ENCODE measurements at places on chromosomes 1 and 21. TPM values are rescaled to one million over a fixed set of nuclear protein-coding genes. Genes with fewer than 3 reads are reported as not detected.

Gene KIAA1614
- polyA plus RNA-seq: 0.03 TPM

Gene S100A12
- polyA plus RNA-seq: 5.2 TPM

Gene CFHR5
- polyA plus RNA-seq: not detected

Gene MPL
- not detected for polyA plus RNA-seq

Gene TRABD2B
- polyA plus RNA-seq: not detected

Gene OR2T29
- polyA plus RNA-seq: not detected

Gene PRAMEF17
- not detected for polyA plus RNA-seq

Gene CRP
- not detected for polyA plus RNA-seq

Gene KCNAB2
- 15.1 TPM for polyA plus RNA-seq

Gene USH2A
- not detected for polyA plus RNA-seq

Gene PLA2G4A
- not detected for polyA plus RNA-seq

Gene SPRR2E
- not detected for polyA plus RNA-seq

- H3K27me3 ChIP-seq: peaks cover 4% of the 10 kb centered on the region
- H3K36me3 ChIP-seq: no peaks in the 10 kb centered on the region
- DNase-seq: no peak
- no peak overlapping the region for H3K4me3 ChIP-seq
These were observed 65.3 kb downstream of the ZNF697 start for GRCh38 chr1:119582801-119583200.

- no peak overlapping the region for H3K27ac ChIP-seq
- peaks cover 16% of the 10 kb centered on the region for H3K27me3 ChIP-seq
- H3K4me3 ChIP-seq: no peak overlapping the region
- no peaks in the 10 kb centered on the region for H3K36me3 ChIP-seq
These were observed 42.2 kb downstream of the TNNT2 start for GRCh38 chr1:201335174-201335870.

- H3K27ac ChIP-seq: no peak overlapping the region
- no peak overlapping the region for H3K4me3 ChIP-seq
- DNase-seq: no peak
- no peaks in the 10 kb centered on the region for H3K4me1 ChIP-seq
- no peaks in the 10 kb centered on the region for H3K36me3 ChIP-seq
- H3K27me3 ChIP-seq: peaks cover 8% of the 10 kb centered on the region
These were observed 611.2 kb upstream of the PLXNA2 start for GRCh38 chr1:208855403-208855802.

- no peak overlapping the region for H3K4me3 ChIP-seq
- no peaks in the 10 kb centered on the region for H3K4me1 ChIP-seq
- H3K36me3 ChIP-seq: no peaks in the 10 kb centered on the region
- no peak for DNase-seq
- peaks cover 60% of the 10 kb centered on the region for H3K27me3 ChIP-seq
These were observed 20.5 kb upstream of the NRDC start for GRCh38 chr1:51899022-51899421.

GRCh38 chr1:38061883-38062328, 15.3 kb upstream of the POU3F1 start:
- no peak overlapping the region for H3K4me3 ChIP-seq
- H3K4me1 ChIP-seq: no peaks in the 10 kb centered on the region
- H3K36me3 ChIP-seq: no peaks in the 10 kb centered on the region
- no peaks in the 10 kb centered on the region for H3K27me3 ChIP-seq

DNA sequence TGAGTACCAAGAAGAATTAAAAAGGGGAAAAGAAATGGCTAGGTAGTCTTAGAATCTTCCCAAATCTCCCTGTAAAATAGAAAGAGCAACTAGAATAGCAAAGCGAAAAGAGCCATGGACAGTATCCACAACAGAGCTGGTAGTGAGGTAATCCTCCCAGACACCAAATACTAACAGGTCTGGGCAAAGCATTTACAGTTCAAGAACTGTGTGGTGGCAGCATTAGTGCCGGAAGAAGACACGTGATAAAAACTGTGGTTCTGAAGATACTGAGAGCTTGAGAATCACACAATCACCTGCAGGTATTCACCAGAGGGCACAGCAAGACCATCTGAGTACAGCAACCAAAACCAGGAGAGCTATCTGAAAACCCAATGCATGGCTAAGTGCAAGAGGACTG, 31.8 kb upstream of the OLIG2 start:
- H3K4me3 ChIP-seq: no peak overlapping the region
- no peaks in the 10 kb centered on the region for H3K4me1 ChIP-seq
- H3K36me3 ChIP-seq: no peaks in the 10 kb centered on the region
- H3K27ac ChIP-seq: no peak overlapping the region
- peaks cover 39% of the 10 kb centered on the region for H3K27me3 ChIP-seq

GRCh38 chr1:192395895-192396294, 79.1 kb downstream of the RGS21 start:
- no peaks in the 10 kb centered on the region for H3K4me1 ChIP-seq
- H3K27ac ChIP-seq: no peak overlapping the region
- no peak overlapping the region for H3K4me3 ChIP-seq
- H3K36me3 ChIP-seq: no peaks in the 10 kb centered on the region
- no peak for DNase-seq

GRCh38 chr1:242523719-242524570, 552 bp downstream of the PLD5 start:
- peaks cover 26% of the 10 kb centered on the region for H3K4me1 ChIP-seq
- H3K27me3 ChIP-seq: peaks cover 37% of the 10 kb centered on the region
- H3K36me3 ChIP-seq: no peaks in the 10 kb centered on the region
- H3K27ac ChIP-seq: no peak overlapping the region
- peak; percentile 42 for DNase-seq

- no peak overlapping the region for H3K4me3 ChIP-seq
- no peaks in the 10 kb centered on the region for H3K27me3 ChIP-seq
- DNase-seq: no peak
- no peak overlapping the region for H3K27ac ChIP-seq
- peaks cover 17% of the 10 kb centered on the region for H3K36me3 ChIP-seq
- H3K4me1 ChIP-seq: no peaks in the 10 kb centered on the region
These were observed 21.7 kb upstream of the CTSK start for GRCh38 chr1:150829751-150830150.

DNA sequence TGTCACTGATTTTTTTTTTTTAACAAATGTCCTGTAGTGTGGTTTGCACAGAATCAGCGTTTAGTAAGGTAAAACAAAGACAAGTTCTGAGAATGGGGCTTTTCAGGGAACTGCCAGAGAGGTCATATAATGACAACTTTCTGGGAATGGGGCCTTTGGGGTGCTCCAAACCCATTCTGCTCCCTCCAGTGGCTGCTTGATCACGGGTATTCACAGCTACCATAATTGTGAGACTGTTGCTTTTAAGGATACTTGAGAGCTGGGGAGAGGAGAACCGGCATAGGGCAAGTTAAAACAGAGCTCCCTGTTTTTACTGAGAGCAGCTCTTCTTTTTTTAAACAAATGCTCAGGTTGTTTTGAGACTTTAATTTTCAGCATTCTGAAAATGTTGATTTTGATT, 48.2 kb downstream of the CYP2J2 start:
- H3K4me1 ChIP-seq: no peaks in the 10 kb centered on the region
- no peak overlapping the region for H3K27ac ChIP-seq
- no peak overlapping the region for H3K4me3 ChIP-seq
- DNase-seq: no peak
- H3K27me3 ChIP-seq: no peaks in the 10 kb centered on the region

DNA sequence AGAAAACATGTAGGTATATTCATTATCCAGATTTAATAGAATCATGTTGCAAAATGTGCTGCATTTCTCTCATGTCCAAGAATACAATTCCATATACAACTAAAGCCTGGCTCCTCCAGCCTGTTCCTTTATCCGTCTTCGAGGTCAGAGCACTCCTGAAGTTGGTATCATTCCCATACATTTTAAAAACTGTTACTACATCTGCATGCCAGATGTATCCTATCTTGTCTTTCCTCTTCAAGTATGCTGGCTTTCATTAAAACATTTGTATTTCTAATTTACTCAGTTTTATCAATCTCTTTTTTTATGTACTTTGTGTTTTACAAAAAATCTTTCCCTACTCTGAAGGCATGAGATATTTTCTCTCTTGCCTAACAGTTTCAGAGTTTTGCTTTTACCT, 536.6 kb upstream of the USP24 start:
- H3K4me3 ChIP-seq: no peak overlapping the region
- no peak overlapping the region for H3K27ac ChIP-seq
- H3K4me1 ChIP-seq: no peaks in the 10 kb centered on the region
- no peaks in the 10 kb centered on the region for H3K36me3 ChIP-seq
- DNase-seq: no peak

GRCh38 chr1:239976130-239976968, 115.3 kb upstream of the FMN2 start:
- H3K4me1 ChIP-seq: no peaks in the 10 kb centered on the region
- H3K27me3 ChIP-seq: no peaks in the 10 kb centered on the region
- H3K4me3 ChIP-seq: no peak overlapping the region
- DNase-seq: peak; percentile 2

DNA sequence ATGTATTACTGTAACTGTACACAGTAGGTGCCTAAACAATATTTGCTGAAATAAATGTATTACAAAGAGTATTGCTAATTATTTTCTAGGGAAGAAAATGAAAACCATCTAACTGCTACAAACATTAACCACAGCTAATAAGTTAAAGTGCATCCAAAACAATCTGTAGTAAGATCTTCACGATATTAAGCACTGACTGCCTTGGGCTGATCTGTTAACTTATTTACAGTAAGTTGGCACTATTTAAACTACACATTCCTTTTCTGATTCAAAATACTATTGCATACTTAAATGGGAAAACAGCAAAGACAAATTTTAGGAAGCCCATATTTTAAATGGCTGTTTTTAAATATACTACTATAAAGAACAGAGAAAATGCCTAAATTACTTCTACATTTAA, 4.5 kb downstream of the EYA3 start:
- no peak overlapping the region for H3K27ac ChIP-seq
- no peaks in the 10 kb centered on the region for H3K27me3 ChIP-seq
- no peak overlapping the region for H3K4me3 ChIP-seq
- no peaks in the 10 kb centered on the region for H3K36me3 ChIP-seq
- peaks cover 26% of the 10 kb centered on the region for H3K4me1 ChIP-seq
- DNase-seq: no peak

DNA sequence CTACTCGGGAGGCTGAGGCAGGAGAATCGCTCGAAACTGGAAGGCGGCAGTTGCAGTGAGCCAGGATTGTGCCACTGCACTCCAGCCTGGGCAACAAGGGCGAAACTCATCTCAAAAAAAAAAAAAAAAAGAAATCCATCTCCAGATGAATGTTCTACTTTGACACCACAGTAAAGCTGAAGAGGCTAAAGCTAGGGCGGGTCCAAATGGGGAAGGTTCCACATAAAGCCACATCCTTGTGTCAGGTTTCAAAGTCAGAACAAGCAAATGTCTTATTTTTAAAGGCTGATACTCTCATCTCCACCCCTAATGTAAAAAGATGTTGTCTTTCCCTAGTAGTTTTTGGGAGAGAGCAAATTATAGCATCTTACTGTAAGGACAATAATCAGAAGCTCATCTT, 4.4 kb upstream of the WARS2 start:
- H3K4me3 ChIP-seq: no peak overlapping the region
- H3K27ac ChIP-seq: no peak overlapping the region
- DNase-seq: no peak

- H3K36me3 ChIP-seq: no peaks in the 10 kb centered on the region
- DNase-seq: no peak
- no peaks in the 10 kb centered on the region for H3K27me3 ChIP-seq
- no peak overlapping the region for H3K27ac ChIP-seq
- peaks cover 35% of the 10 kb centered on the region for H3K4me1 ChIP-seq
These were observed 22.0 kb downstream of the GNAI3 start for GRCh38 chr1:109570414-109570813.

- H3K27me3 ChIP-seq: no peaks in the 10 kb centered on the region
- H3K36me3 ChIP-seq: no peaks in the 10 kb centered on the region
- H3K4me1 ChIP-seq: peaks cover 19% of the 10 kb centered on the region
- H3K27ac ChIP-seq: no peak overlapping the region
- H3K4me3 ChIP-seq: no peak overlapping the region
- DNase-seq: no peak
These were observed 6.1 kb downstream of the PLPP3 start for GRCh38 chr1:56573311-56573710.

- H3K36me3 ChIP-seq: no peaks in the 10 kb centered on the region
- no peak overlapping the region for H3K4me3 ChIP-seq
- no peak overlapping the region for H3K27ac ChIP-seq
- DNase-seq: no peak
- H3K4me1 ChIP-seq: peaks cover 9% of the 10 kb centered on the region
- H3K27me3 ChIP-seq: no peaks in the 10 kb centered on the region
These were observed 57.5 kb downstream of the KIAA0319L start for GRCh38 chr1:35499652-35500176.

DNA sequence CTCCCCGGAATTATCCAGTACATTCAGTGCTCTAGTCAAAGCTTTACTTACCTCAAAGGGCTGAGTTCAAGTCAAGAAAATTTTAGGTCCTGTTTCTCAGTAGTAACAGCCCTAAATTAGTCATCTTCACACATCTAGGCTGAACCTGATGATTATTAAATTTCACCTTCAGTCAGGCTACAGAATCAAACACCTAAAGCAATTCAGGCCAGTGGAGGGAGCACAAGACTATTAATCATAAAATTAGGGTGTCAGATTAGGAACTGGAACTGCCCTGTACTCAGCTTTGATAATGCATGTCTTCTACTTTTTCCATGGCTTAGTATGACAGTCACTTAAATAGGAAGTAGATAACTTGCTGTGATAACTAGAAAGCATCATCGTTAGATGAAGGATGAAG, 28.4 kb upstream of the BCAS2 start:
- H3K4me1 ChIP-seq: no peaks in the 10 kb centered on the region
- H3K27me3 ChIP-seq: peaks cover 12% of the 10 kb centered on the region
- DNase-seq: no peak
- H3K4me3 ChIP-seq: no peak overlapping the region
- H3K36me3 ChIP-seq: peaks cover 9% of the 10 kb centered on the region
- no peak overlapping the region for H3K27ac ChIP-seq

GRCh38 chr1:20712215-20712577, 5.6 kb downstream of the KIF17 start:
- H3K4me1 ChIP-seq: peaks cover 3% of the 10 kb centered on the region
- H3K27me3 ChIP-seq: peaks cover 54% of the 10 kb centered on the region
- no peak overlapping the region for H3K4me3 ChIP-seq
- no peak overlapping the region for H3K27ac ChIP-seq

DNA sequence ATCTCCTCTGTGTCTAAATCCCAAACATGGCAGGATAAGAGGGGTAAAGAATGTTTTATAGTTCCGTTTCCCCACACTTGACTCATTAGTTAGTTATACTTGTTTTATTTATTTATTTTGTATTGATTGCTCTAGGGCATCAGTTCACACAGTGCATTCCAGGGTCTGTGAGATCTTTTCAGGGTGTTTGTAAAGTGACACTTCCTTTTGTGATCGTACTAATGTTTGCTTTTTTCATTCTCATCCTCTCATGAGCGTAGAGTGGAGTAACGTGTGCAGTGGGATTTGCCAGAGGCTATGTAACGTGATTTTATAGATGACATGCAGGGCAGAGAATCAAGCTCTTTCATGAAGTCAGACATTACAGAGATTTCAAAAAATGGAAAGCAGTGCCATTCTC, 103.2 kb downstream of the SCCPDH start:
- H3K4me3 ChIP-seq: no peak overlapping the region
- no peak overlapping the region for H3K27ac ChIP-seq

GRCh38 chr1:36455386-36455785, 5.1 kb upstream of the OSCP1 start:
- H3K4me3 ChIP-seq: no peak overlapping the region
- H3K27ac ChIP-seq: no peak overlapping the region
- H3K27me3 ChIP-seq: no peaks in the 10 kb centered on the region
- peaks cover 7% of the 10 kb centered on the region for H3K36me3 ChIP-seq
- H3K4me1 ChIP-seq: peaks cover 31% of the 10 kb centered on the region
- no peak for DNase-seq

GRCh38 chr1:7587773-7588456, 183.2 kb upstream of the VAMP3 start:
- H3K27ac ChIP-seq: no peak overlapping the region
- no peaks in the 10 kb centered on the region for H3K4me1 ChIP-seq
- H3K36me3 ChIP-seq: no peaks in the 10 kb centered on the region
- no peaks in the 10 kb centered on the region for H3K27me3 ChIP-seq

Measured in naive B cell (primary cell).